ENCODE measurements at places on chromosomes 2 and 18. TPM values are rescaled to one million over a fixed set of nuclear protein-coding genes. Genes with fewer than 3 reads are reported as not detected.

DNA sequence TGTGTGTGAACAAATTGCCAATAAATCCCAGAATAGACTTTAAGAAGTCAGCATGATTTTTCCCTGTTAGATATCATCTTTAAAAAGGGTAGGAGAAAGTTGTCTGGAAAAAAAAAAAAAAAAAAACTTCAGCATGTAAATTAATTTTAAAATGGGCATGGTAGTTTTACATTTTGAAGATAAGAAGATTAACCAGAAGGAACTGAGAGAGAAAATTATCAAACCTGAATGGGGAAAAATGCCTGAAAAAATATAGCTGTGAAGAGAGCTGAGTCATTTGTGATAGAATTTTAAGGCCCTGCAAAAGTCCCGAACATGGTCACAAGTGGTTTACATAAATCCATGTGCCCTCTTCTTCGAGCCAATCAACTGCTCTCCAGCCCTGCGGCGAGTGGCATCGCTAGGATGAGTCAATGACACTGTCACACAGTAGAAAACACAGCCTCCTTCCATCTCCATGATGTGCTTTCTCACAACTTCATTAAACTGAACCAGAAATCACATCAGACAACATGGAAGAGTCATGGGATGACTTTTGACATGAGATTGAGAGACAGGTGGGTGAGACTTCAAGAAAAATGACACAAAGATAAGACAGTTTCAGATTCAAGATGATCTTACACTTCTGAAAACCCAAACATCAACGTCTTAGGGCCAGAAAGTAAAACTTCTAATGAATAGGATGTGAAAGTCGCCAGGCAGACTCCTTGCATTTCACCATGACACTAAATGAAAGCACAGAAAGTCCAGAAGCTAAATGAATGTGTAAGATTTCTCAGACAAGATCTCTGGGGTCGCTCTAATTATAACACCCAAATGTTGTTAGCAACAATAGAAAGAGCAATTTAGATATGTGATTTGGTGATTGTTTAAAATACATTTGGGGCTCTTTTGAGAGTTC lies 273.0 kb upstream of the ID2 start:
- no peak for DNase-seq

DNA sequence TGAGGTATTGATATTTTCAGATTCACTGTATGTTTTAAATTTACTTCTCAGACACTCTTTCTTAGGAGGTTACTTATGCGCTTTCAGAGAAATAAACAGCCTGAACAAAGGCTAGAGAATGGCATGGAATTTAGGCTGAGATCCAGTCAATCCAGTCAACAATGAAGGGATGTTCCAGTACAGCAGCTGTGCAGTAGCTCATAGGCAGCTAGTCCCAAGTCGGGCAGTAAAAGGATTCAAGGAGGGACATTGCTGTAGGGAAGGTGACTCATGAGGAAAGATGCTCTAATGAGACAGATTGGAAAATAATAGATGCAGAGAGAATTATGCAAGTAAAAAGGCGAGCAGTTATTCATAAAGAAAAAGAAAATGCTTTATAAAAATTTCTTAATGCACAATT lies 397.9 kb upstream of the RGPD4 start:
- no peak for DNase-seq

The ALK gene
- not detected for polyA plus RNA-seq

DNA sequence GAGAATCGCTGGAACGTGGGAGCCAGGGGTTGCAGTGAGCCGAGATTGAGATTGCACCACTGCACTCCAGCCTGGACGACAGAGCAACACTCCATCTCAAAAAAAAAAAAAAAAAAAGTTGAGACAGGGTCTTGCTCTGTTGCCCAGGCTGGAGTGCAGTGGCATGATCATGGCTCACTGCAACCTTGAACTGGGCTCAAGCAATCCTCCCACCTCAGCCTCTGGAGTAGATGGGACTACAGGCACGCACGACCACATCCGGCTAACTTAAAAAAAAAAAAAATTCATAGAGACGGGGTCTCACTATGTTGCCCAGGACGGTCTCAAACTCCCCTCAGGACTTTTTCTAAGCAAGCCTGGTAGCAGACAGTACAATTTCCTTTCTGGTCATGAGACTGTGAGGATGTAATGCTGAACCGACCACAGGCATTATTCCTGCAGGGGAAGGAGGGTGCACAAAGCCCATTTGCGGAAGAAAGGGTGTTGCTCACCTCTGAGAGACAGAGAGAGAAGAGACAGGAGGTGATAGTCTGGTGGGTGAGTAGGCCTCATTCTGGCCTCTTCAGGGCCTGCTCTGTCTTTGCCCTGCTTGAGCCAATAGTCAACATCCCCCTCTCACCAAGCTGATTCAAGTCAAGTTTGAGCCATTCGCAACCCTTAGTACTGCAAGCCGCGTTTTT lies 205.3 kb downstream of the ZFP36L2 start:
- DNase-seq, result no peak

- DNase-seq, result no peak
Observed at GRCh38 chr2:69994166-69994565, 32.7 kb upstream of the ASPRV1 start.

DNA sequence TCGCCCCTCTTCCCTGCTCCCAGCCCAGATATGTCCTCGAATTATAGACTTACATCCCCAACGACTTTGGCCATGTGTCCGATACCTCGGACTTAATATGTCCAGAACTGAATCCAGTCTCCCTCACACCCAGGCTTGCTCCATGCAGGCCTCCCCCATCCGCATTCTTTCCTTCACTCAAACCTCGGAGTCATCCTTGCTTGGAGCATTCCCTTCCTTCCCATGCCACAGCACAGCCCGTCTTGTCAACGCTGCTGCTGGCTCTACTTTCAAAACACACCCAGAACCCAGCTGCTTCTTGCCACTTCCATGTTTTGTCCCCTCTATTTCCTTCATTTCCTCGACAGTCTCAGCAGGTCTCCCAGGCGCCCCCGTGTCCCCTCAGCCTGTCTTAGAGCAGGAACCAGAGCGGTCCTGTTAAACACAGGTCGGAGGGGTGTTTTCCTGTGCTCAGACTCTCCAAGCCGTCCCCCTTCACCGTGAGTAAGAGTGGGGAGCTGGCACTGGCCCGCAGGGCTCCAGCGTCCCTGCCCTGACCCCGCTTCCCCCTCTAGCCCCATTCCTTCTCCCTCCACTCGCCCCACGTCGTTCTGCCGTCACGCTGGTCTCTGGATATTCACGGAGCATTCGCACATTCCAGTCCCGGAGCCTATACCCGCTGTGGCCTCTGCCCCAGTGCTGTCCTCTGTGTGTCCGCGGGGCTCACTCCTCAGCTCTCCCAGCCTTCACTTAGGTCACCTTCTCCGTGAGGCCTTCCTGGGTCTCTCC lies 54.4 kb downstream of the VAPA start:
- no peak for DNase-seq

DNA sequence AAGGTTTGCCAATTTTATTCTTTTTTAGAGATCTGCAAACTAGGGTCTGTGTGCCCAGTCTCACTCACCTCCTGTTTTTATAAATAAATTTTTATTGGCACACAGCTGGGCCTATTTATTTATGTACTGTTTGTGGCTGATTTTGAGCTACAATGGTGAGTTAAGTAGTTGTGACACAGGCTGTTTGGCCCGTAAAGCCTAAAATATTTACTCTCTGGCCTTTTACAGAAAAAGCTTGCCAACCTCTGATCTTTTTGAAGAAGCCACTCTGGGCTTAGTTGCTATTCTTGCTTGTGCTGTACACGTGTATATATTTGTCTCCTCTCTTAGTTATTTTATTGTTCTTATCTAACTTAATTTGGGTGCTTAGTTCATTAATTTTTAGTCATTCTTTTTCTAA lies 14.5 kb downstream of the NAB1 start:
- no peak for DNase-seq

- no peak for DNase-seq
Observed at GRCh38 chr18:57698571-57699276, 77.1 kb upstream of the NARS1 start.

All from naive thymus-derived CD4-positive, alpha-beta T cell (primary cell).